Effector memory CD4-positive, alpha-beta T cell (primary cell): ENCODE measurements at places on chromosomes 7 and 10.

DNA sequence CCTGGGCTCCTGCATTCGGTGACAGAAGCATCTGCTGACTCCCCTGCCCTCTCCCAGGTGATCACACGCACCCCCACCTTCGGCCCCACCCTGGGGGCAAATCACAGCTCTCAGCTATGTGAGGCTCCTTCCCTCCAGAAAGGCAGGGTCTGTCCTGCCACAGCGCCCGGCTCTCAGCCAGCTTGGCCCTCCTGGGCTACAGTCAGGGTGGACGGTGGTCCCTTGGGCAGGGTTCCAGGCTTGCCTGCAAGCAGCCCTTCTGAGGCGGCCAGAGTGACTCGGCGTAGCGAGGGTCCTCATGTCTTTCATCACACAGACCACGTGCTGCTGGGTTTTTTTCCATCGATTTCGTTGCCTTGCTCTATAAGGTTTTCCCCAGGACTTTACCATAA lies 53.6 kb upstream of the EBF3 start:
- no peak for DNase-seq

GRCh38 chr7:151755131-151755801 lies 121.6 kb downstream of the PRKAG2 start:
- no peak for DNase-seq

- DNase-seq, result no peak
Measured at GRCh38 chr10:7626283-7626682, 40.5 kb downstream of the ITIH5 start.

- DNase-seq, result no peak
Measured at GRCh38 chr10:104052431-104052830, 33.2 kb downstream of the COL17A1 start.

DNA sequence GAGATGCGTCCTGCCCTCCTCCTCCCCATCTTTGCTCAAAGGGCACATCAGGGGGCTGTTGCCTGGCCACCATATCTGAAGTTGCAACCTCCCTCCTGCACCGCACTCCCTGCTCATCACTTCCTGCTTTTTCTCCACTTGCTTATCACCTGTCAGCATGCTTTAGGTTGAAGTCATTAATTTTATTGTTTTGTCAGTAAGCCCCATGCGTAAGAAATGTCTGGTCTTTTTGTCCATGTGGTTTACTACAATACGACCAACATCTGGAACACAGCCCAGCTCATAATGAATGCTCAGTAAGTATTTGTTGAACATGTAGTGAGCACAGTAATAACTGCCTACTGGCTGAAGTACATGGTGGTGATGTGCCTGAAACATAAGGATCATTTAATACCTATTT lies 71.6 kb upstream of the GJD4 start:
- DNase-seq, result no peak

GRCh38 chr7:22442187-22442881 lies 57.7 kb downstream of the STEAP1B start:
- no peak for DNase-seq

DNA sequence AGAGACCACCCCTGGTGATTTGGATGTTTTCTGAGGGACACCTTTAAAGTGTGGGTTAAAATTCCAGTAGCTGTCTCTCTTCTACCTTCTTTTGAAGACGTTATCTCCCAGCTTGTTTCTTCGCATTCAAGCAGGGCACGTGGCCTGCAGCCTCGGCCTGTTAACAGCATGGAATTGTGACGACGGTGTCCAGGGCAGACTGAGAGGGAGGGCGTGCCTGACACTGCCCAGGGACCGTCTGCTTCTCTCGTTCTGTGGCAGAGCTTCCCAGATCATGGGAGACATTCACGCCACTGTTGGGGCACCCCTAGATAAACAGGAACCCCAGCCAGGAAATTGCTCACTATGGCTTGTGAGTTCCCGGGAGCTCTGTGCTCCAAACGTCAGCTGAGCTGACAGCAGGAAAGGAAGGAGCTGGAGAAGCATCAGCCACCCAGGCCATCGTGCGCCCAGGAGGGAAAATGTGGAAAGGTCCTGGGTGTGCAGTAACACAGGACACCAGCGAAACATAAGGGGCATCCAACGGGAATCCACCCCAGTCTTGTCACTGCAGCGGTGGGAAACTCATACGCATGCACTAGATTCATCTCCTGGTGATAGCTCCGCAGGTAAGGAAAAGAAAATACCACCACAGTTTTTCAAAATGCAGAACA lies 41.1 kb upstream of the RBM33 start:
- DNase-seq, result no peak

- DNase-seq, result no peak
Measured at GRCh38 chr7:103809229-103809994, 180.0 kb downstream of the RELN start.

DNA sequence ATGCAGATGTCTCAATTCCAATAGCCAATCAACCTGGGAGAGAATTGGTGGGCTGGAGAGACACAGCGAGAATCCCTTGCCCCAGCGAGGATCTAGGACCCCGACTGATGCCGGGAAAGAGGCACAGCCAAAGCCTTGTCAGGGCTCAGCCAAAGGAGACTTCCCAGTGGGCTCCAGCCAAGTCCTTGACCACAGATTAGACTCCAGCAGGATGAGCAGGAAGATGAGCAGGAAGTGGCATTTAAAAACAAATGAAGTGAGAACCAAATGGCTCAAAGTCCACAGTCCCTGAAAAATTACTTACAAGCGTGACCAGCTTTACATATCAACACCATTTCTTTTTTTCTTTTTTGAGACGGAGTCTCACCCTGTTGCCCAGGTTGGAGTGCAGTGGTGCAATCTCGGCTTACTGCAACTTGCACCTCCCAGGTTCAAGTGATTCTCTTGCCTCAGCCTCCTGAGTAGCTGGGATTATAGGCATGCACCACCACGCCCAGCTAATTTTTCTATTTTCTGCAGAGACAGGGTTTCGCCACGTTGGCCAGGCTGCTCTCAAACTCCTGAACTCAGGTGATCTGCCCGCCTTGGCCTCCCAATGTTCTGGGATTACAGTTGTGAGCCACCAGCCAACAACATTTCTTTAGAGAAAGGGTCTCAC lies 40.2 kb downstream of the CTBP2 start:
- DNase-seq, result no peak

GRCh38 chr7:40597517-40597916 lies 462.7 kb downstream of the SUGCT start:
- DNase-seq, result no peak

DNA sequence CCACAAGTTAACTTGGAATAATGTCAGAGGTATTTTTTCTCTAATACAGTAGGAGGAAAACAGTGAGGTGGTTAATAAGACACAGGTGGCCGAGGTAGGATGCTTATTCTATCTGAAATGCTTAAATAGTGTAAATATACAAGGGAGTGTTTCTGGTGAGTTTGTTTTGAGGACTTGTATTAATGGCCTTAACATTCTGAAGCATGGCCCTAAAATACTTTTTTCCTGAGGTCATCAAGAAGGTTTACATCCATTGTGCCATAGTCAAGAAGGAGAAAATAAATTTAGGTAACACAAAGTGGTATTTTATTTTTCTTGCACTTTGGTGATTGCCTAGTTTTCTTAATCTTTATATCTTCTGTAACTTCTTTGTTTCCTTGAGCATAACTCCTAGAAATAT lies 18.8 kb downstream of the GNAI1 start:
- no peak for DNase-seq

DNA sequence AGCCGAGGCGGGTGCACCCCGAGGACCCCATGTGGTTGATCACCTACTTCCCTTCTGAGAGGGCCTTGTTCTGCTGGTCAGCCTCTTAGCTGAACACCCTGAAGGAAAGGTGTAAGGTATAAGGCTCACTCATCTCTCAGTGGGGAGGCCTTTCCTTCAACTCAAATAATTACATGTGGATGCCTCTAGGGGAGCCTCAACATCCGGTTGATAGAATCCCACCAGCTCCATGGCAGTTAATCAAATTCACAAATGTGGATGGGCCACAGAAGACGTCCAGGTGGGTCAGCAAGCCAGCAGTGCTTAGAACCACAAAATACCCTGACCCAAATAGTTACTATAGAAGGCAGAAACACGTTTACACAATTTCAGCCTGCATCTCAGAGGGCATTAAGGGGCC lies 37.7 kb upstream of the ZNF32 start:
- DNase-seq, result no peak

- no peak for DNase-seq
Measured at GRCh38 chr10:12351447-12351846, 2.1 kb downstream of the CAMK1D start.
